Kidney capillary endothelial cell (primary cell): ENCODE measurements at places on chromosomes 7 and 10.
A peak's percentile ranks its signal among the peaks of the same experiment; 100 is the strongest.

- no peak for DNase-seq
Observed at GRCh38 chr7:44060948-44061644, 4.3 kb downstream of the PGAM2 start.

- DNase-seq: peak; percentile 95
Observed at GRCh38 chr10:132516771-132517725, 20.5 kb upstream of the INPP5A start.

DNA sequence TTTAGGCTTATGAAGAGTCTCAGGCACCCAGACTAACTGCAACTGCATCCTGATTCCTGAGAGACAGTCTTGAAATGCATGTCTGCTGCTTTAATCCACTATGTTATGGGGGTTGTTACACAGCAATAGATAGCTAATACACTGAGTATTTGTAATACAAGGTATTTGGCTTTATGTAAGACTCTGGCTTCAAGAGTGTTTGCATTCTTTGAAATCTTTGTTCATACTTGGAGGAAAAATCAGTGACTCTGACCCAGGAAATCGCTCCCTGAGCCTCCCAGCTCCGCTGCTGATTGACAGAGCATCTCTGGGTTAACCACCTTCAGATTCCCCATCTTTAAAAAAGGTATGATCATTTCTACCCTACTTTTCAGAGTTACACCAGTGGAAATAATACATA, 133.9 kb downstream of the MTPAP start:
- DNase-seq: no peak

DNA sequence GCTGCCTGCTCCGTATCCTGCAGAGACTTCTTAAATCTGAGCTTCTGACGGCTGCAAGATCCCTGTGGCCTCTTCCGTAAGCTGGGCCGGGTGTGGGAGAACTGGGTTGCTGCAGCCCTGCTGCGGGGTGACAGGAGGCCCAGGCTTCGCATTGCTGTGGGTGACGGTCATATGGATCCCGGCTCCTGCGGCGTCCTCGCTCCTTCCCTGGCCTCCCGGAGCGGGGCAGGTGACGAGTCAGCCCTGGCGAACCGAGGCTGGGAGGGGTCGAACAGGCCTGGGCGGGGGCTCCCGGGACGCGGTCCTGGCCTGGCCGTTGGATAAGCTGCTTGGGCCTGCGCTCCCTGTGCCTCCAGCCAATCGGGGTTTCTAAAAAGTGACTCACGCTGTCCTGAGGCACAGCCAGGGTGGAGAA, 7.8 kb upstream of the UBE2D1 start:
- DNase-seq: no peak

DNA sequence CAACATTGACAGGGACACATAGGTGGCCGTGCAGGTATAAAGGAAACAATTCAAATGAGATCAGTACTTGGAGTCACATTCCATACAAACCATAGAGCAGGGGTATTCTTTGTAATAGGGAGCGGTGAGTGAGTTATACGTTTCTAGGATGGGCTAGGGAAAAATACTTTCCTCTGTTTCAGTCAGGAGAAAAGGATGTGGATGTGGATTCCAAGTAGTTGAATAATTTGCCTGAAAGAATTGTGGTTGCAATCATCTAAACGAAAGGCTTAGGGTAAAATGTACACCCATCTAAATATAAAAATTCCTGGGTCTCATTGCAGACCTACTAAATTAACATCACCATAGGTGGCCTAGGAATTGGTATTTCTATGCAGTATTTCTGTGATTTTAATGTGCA, 270.7 kb upstream of the IGFBP3 start:
- DNase-seq: no peak

DNA sequence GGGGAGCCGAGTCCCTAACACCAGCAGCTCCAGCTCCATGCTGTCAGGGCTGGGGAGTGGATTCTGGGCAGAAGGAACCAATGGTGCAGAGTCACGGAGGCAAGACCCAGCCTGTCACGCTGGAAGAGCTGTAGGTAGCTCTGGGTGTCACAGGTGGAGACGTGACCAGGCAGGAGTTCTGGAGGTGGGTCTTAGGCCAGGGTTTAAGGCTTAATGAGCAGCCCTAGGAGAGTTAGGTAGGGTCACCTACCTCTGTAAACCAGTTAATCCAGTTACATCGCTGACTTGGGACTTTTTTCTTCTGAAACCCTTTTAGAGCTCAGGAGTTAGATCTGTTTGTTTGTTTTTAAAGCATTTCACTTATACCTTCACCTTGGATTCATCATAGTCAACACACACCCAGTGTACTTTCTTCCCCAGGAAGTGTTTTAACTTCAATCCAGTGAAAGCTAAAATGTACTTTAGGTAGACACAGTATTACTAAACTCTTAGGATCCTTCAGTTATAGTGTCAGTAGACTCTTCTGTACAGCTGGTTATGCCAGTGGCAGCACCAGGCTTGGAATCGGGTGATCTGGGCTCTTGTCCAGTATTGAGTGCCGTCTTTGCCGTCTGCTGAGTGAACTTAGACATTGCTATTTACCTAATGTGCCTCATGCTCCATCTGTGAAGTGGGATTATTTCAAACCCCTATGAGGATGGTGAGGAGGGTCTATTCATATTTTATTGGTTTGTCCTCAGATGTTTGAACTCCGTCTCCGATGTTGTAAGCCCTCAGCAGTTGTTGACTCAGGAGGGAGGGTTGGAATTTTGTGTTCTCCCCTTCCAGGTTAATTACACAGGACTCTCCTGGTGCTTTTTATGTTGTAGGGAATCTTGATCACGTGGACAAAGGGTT, 31.0 kb downstream of the TACR2 start:
- DNase-seq: no peak

GRCh38 chr7:79730971-79731370, 277.5 kb upstream of the MAGI2 start:
- no peak for DNase-seq

DNA sequence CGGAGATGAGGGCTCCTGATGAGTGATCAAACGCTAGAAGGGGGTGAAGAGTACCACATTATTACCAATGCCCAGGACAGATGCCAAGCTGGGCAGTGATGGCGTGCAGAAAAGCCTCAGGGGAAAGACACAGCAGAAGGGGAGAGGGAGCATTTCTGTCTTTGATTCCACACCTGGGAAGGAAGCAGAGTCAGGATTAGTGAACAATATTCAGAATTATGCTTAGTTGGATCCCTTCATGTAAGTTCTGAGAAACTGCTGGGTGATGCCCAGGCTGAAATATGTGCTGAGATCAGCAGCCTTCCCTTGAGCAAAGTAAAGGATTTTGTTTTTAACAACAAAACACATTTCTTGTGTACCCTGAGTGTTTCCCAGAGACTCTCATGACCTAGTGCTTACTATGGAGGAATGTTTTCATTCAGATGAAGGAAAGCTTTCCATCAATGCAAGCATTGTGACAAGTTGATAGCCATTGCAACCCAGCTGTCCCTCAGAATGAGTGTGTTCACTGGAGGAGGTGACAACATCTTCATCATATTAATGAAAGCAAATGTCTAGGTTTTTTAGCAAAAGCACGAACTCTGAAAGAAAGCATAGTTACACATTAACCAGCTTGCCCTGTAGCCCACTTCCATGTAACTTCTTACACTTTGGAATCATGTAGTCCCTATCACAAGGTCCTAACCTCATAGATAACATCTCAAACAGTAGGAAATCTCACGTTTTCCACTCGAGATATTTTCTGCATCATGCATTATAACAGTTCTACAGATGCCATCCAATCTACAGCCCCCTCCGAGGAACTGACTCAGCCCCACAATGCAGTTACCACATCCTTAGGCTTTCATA, 23.8 kb upstream of the AKR1C1 start:
- DNase-seq: no peak

- no peak for DNase-seq
Observed at GRCh38 chr7:83633516-83633915, 15.4 kb downstream of the SEMA3E start.

DNA sequence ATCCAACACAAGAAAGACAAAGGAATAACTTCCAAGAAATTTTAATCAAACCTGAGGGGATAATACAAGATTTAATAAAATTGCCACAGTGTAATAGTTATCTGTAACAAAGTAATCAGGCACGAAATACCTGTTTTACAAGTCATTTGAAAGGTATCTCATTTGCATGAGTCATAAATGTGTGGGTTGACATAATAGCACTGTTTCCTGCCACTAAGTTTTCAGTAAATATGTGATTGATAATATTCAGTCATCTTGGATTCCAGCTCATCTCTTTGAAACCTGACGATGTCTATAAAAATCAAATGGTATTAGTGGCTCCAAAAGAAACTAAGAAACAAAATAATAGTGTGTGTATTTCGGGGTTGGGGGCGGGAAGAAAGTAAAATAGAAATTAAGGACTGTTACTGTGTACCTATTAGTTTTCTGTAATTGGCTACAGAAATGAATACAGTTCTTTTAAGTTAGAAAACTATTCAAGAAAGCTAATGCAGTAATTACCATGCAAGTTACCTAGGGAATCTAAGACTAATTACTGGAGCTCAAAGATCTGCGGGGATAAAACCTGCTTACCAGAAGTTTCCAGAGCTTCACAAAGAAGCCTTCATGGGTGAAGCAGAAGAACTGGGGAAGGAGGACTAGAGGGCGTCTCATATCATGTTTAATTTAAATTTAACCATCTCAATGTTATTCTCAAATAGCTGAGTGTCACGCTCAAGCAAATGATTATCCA, 100.7 kb downstream of the ST8SIA6 start:
- no peak for DNase-seq

DNA sequence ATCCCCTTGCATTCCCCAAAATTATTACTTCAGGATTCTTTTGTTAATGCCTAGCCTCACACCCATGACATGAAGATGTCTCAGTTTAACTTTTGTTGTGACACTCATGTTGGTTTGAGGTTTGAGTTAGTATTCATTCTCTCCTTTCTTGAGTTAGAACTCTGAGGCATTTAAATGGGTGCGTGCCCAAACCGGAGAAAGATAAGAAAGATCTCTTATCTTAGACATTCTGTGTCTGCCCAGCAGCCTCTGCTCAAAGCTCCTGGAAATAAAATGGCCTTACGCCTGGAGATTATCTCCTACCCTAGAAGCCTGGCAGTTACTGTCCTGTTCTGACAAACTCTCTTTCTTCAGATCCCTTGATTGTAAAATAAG, 26.3 kb downstream of the WBP1L start:
- no peak for DNase-seq

- no peak for DNase-seq
Observed at GRCh38 chr10:60349426-60349825, 40.2 kb downstream of the ANK3 start.

GRCh38 chr7:8724080-8724718, 290.8 kb downstream of the NXPH1 start:
- peak; percentile 11 for DNase-seq

DNA sequence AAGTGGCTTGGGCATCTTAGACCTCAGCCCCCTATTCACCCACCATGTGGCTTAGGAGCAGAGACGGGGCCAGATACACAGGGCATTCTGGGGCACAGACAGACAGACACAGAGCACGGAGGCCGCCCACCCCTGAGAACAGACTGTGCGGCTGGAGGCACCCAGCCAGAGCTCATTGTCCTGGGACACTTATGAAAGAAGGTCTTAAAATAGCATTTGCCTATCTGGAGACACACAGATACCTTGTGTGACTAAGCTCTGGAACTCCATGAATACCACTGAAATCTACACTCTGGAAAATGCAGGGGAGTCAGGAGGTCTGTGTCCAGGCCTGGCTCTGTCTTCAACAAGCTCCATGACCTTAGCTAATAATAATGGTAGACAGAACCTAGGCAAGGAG, 41.4 kb upstream of the ADO start:
- DNase-seq: no peak

DNA sequence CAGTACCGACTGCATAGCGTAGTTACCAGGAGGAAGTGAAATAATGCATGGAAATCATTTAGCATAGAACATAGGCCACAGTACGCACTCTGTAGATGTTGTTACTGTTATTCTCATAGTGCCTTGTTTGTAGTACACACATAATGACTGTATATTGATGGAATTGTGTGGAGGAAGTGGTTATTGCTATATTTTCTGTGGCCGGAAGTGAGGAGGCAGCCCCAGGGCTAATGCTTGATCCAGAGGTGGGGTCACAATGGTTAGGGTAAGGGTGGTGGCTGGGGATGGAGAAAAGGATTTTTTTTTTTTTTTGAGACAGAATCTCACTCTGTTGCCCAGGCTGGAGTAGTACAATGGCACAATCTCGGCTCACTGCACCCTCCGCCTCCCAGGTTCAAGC, 4.5 kb upstream of the MGAM start:
- no peak for DNase-seq

GRCh38 chr10:7457478-7458316, 46.9 kb upstream of the SFMBT2 start:
- peak; percentile 95 for DNase-seq

GRCh38 chr10:49478819-49479218, 60.1 kb downstream of the ERCC6 start:
- DNase-seq: no peak

DNA sequence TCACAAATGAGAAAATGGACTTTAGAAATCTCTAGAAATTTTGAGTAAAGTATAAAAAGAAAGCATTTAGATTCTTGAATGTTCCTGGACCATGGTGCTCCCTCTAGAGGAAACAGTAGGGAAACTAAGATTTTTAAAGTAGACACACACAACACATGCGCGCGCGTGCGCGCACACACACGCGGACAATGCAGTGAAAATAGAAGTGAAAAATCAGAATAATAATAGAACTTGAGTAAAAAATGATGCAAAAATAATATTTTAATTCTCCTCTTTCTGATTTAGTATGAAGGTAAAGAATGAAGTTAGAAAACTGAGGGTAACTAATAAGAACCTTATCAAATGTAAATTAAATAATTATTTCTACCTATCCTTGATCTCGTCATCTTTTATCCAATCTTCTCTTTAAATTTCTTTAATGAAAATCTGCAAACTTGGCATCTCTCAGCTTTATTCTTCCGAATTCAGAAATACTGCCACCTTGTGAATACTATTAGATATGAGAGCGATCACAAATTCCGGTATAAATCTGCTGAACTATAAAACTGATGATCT, 117.0 kb upstream of the AMPH start:
- no peak for DNase-seq

DNA sequence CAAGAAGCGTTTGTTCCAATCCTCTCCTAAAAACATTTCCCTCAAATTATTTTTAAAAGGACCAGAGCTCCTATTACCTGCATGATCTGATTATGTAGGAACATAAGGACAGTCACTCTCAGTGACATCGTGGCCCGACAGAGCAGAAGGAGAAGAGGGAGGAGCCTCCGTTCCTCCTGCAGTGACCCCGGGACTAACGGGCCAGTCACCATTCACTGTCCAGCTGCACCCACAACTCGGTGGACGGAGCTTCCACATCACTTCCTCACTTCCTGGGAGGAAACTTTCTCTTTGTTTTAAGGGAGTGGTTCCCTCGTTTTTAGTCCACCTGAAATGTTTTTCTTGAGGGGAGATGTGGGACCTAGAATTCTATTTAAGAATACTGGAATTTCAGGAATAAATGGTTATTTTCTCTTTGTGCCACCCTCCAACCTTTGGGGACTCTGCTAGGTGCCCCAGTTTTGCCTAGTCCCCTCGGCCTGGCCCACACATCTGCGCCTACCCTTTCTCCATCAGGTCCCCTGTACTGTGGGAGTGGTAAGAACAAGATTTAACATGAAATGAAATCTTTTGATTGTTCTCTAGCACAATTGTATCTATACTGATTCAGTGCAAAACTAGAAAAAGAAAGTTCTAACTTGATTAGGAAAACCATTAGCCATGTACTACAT, 173.5 kb upstream of the RNF32 start:
- DNase-seq: no peak

GRCh38 chr7:99124236-99124635, 19.7 kb downstream of the SMURF1 start:
- no peak for DNase-seq
